CD4-positive, alpha-beta T cell treated with Interleukin-6 at 100 ng/mL for 8 hours (primary cell): ENCODE measurements at places on chromosomes 11 and 22.

GRCh38 chr11:116829525-116830183, at the start of gene APOC3:
TSS of gene APOC3 (plus strand) at chr11:116829907. CDS start at chr11:116830583, 676 bp downstream.
- DNase-seq: no peak

DNA sequence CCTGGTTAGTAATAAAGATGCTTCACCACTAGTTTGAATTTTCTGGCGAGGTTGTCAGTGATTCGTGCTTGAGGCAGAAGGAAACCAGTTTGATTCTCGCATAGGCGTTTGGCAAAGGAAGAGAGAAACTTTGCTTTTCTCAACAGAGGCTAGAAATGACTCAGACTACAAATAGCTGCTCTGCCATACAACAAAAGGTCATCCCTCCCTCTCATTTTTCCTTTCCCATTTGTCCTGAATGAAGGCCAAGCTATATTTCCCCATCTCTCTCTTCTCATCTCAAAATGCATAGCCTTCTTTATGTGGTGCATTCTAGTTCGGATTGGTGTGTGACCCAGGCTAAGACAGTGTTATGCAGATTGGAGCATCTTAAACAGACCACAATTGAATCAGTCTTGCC, 741.4 kb downstream of the NTM start:
- DNase-seq: no peak

- no peak for DNase-seq
Measured at GRCh38 chr11:73415854-73416615, 39.8 kb downstream of the RELT start.

GRCh38 chr22:23064381-23065068, 5.8 kb upstream of the GNAZ start:
- DNase-seq: no peak

DNA sequence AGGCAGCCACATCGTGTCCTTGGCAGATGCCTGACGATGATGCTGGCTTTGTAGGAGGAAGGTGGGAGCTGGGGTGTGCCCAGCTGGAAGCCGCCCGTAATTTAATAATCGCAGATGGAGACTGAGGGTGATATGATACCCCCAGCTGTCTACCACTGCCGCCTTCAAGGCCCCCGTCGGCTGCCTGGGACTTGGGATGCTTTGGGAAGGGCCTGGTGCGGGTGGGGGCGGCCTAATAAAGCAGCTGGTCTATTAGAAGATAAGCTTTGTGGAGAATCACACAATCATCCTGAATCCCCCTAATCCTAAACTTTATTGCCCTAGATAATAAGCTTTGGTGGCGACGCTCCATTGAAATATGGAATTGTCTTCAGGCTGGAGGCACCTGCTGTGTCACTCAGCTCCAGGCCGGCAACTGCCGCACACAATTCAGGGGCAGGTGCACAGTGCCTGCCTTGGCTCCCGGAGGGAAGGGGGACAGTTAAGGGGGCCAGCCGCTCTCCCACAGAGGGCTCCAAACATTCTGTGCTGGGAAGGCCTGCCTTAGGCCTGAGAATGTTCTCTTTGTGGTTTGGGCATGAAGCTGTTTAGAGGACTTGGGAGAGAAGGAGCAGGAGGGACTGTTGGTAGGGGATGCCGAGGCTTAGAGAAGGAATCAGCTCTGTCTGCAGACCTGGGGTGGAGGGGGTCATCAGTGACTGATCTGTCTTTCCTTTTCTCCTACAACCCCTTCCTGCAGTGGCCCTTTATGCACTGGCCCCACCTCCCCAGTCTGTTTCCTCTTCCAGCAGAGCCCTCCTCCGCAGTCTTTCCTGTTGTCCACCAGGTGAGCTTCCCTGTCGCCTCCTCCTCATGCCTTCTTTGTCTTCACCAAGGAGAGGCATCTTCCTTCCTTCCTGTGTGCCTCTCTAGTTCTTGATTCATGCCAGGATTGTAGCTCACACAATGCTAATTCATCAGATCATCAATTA, 65.3 kb downstream of the ARL14EP start:
- no peak for DNase-seq

- no peak for DNase-seq
Measured at GRCh38 chr11:111417011-111417765, 38.1 kb upstream of the POU2AF1 start.

GRCh38 chr11:71565263-71565662, at the start of gene KRTAP5-10:
TSS of gene KRTAP5-10 (plus strand) at chr11:71565563. CDS start at chr11:71565588, 25 bp downstream.
- DNase-seq: no peak

- DNase-seq: no peak
Measured at GRCh38 chr11:117498791-117499190, 171.1 kb downstream of the CEP164 start.

GRCh38 chr11:88421530-88421929, 84.0 kb upstream of the CTSC start:
- DNase-seq: peak; percentile 20
